ENCODE measurements at places on chromosomes 7 and 10.

- no peak for DNase-seq
Measured at GRCh38 chr10:1852841-1853240, 115.5 kb upstream of the ADARB2 start.

GRCh38 chr10:14549496-14549895 lies 218.8 kb upstream of the FRMD4A start:
- DNase-seq, result no peak

GRCh38 chr7:103912891-103913605 lies 76.4 kb downstream of the RELN start:
- DNase-seq, result no peak

DNA sequence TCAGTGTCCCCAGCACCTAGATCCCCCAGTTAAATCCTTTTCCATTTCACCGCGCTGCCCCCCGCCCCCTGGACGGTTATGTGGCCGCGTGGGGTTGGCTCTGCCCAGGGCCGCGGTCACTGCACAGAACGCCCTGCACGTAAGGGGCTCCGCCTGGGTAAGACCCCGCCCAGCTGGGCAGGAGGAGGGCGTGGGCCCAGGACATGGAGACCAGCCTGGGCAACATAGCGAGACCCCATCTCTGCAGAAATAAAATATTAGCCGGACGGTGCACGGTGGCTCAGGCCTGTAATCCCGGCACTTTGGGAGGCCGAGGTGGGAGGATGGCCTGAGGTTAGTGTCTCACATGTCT lies 650 bp upstream of the ZFAND2A start:
- DNase-seq, result peak; percentile 43

DNA sequence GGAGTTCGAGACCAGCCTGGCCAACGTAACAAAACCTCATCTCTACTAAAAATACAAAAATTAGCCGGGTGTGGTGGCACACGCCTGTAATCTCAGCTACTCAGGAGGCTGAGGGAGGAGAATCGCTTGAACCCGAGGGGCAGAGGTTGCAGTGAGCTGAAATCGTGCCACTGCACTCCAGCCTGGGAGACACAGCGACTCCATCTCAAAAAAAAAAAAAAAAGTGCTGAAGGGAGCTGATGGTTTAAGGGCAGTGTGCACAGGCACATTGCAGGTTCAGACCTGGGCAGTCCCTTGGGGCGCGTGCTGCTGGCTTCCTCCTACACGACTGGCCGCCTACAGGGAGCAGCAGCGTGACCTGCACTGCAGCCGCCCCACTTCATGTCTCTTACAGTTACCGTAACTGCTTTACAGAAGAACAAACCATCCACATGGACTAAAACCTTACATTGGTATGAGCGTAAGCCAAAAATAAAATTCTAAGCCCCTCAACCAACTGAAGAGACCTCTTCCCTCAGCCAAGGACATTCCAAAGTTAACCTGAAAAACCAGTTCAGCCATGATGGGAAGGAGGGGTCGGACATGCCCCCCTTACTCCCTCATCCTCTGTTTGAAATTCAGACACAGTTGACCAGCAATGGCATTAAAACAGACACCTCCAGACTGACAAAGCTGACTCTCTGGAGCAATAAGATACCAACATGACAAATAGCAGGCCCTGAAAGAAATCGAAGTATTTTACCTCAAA lies 262.2 kb downstream of the ZMYND11 start:
- DNase-seq, result no peak

- DNase-seq, result no peak
Measured at GRCh38 chr10:71042216-71042615, 153.9 kb upstream of the PCBD1 start.

DNA sequence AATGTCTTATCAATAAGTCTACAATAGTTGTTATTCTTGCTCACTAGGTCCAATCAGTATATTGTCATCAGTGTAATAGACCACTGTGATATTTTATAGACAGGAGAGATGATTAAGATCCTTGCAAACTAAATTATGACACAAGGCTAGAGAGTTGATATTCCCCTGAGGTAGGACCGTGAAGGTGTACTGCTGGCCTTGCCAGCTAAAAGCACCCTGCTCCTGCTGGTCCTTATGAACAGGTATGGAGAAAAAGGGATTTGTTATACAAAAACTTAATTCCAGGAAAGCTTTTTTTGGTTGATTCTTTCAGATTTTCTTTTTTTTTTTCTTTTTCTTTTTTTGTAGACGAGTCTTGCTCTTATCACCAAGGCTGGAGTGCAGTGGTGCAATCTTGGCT lies 16.8 kb upstream of the TMEM213 start:
- no peak for DNase-seq

DNA sequence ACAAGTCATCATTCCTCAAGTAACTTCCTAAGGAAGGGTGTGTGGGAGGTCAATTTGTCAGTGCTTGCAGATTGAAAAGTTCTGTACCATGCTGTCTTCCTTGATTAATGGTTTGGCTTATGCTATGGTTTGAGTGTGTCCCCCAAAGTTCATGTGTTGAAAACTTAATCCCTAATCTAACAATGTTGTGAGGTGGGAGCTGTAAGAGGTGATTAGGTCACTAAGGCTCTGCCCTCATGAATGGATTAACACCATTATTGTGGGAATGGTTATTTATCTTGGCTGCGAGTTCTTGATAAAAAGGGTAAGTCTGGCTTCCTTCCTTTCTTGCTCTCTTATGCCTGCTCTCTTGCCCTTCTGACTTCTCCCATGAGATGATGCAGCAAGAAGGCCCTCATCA lies 29.3 kb upstream of the TMEM229A start:
- no peak for DNase-seq

DNA sequence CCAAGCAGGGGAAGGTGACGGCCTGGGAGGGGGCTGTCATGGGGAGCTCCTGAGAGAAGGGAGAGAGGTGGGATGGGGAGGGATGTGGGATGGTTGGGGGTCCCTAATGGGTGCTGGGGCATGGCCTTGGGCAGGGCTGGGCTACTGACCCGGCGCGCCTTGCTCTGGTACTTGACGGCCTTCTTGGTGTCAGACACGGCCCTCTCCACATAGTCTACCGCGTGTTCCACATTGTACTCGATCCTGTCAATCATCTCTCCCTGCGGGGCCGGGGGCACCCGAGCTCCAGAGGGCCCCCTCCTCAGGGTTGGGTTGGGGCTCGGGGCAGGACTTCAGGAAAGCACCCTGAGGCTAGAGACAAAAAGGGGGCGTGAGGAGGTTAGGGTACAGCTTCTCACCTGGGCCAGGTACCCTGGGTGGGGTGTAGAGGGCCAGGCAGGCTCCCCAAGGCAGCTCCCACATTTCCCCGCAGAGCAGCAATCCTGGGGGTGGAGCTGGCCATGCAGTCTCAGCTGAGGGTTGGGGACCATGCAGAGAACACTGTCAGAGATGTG lies 17.3 kb downstream of the BUD23 start:
- no peak for DNase-seq

DNA sequence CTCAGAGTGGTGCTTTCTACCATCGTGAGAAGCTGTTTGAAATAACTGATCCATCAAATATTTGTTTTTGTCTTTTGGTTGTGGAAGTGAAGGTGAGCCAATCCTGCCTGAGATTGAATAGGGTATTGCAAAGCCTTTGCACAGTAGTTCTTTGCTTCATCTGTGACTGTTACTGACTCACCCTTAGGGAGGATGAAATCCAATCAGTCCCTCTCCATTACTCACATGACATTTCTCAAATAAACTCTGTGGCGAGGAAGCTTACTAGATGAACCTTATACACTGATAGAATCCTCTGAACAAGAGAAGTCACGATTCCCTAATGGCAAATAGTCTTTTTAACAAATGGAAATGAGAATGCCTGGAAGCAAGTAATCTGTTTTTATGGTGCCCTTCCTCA lies 31.9 kb downstream of the HEPACAM2 start:
- no peak for DNase-seq

DNA sequence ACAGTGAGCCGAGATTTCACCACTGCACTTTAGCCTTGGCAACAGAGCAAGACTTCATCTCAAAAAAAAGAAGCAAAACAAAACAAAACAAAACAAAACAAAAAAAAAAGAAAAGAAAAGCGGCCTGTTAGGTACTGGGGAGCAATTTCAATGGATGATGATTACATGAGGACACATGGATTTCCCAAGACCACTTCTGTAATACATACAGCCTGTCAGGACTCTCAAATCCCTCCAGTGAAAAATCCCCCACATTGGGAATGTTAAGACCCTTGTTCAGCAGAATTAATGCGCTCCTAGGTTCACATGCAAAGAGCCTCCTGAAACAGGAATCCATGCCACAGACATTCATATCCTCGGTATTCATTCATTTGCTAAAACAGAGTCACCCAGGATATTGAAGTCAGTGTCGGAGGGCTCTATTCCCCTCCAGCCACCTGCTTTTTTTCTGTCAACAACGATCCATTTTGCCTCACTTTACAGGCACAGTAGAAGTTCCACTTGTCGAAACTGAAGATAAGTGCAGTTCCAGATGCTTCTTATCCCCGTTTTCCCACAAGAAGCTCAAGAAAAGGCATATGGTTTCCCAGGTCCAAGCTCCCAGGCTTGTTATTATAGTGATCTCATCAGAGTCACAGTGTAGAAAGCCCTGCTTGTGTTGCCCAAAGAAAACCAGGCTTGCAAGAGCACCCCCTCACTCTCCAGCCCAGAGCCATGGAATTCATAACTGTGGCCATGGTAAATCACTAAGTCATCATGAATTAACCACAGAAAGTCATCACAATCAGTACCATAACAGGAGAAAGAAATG lies 20.2 kb downstream of the SLC16A12 start:
- no peak for DNase-seq

DNA sequence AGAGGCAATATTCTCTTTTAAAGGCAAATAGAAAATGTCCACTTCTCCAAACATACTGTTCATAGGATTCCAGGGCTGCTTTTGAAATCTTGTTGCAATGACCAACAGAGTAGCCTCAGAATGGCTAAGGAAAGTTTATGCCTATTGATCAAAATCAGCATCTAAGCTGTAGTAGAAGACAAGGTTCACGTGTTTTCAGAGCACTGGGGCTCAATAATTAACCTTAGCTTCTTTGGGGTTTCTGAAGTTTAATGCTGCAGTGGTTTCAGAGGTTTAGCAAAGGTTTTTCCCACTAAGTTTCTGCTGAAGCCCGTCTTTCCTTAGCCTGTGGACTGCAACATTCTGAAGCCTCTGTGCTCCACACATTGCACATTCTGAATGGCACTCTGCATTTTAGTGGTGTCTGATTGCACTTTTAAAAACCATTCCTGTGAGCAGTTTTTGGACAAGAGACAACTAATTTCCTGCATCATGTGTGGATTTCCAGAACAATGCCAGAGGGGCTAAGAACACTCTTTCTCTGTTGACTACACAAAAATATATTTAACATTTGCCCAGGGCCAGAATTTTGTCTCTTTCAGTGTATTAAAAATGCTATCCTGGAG lies 342.5 kb downstream of the PTEN start:
- no peak for DNase-seq

DNA sequence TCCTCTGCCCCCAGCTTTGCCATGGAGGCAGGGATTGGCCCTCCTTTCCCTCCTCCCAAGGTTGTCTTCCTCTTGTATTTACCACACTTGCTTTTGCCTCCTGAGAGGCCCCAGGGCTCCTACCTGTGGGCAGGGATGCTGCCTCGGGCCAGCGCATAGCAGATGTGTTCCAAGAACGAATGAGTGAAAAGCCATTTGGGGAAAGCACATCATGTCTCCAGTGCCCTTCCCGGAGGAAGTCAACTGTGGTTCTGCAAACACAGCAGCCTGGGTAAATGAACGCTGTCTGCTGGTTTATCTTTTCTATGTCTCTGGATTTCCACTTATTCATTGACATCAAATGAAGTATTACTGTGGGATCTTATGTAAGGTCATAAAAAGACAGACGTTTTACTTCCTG lies 161.7 kb downstream of the FANK1 start:
- no peak for DNase-seq

All from hematopoietic multipotent progenitor cell treated with erythropoietin and hydrocortisone succinate and interleukin-3 and kit ligand, for 6 days (in vitro differentiated cells).